ENCODE measurements at places on chromosomes 7 and 10. TPM values are rescaled to one million over a fixed set of nuclear protein-coding genes. Genes with fewer than 3 reads are reported as not detected.

GRCh38 chr10:26640391-26640790 is 57.1 kb upstream of the PDSS1 start:
- H3K27ac ChIP-seq = no peak overlapping the region
- no peaks in the 10 kb centered on the region for H3K4me1 ChIP-seq
- no peaks in the 10 kb centered on the region for H3K36me3 ChIP-seq
- H3K4me3 ChIP-seq = no peak overlapping the region

GRCh38 chr7:40509287-40509996 is 374.6 kb downstream of the SUGCT start:
- no peak overlapping the region for H3K4me3 ChIP-seq
- H3K36me3 ChIP-seq = no peaks in the 10 kb centered on the region
- no peaks in the 10 kb centered on the region for H3K27me3 ChIP-seq
- DNase-seq = no peak
- no peaks in the 10 kb centered on the region for H3K4me1 ChIP-seq

DNA sequence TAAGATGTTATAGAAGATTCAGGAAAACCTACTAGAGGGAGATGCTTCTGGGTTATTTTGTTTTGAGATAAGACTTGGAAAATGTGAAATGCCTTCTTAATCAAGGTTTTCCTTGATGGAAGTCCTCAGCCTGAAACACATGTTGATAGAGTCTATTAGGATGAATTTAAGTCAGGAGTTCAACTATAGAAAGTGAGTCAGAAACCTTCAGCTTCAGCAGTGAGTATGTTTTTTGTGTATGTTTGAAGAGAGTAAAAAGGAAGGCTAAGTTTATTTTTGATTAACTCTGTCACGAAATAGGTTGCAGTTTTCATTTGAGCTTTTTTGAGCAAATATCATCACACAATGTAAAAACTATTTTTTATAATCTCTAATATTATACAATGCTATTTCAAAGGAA is 114.6 kb downstream of the HGF start:
- H3K27ac ChIP-seq = no peak overlapping the region
- DNase-seq = no peak
- H3K4me3 ChIP-seq = no peak overlapping the region
- H3K4me1 ChIP-seq = no peaks in the 10 kb centered on the region
- no peaks in the 10 kb centered on the region for H3K36me3 ChIP-seq

- no peak overlapping the region for H3K27ac ChIP-seq
Observed at GRCh38 chr7:101547022-101547915, 81.8 kb downstream of the MYL10 start.

PHKG1 gene
- total RNA-seq = 4.3 TPM

ASB10 gene
- total RNA-seq = not detected

ATP5MK gene
- 189 TPM for total RNA-seq

ANXA7 gene
- total RNA-seq = 169 TPM

Data from breast epithelium (tissue), 4 donors.